Activated CD4-positive, alpha-beta T cell treated with anti-CD3 and anti-CD28 coated beads, Interleukin-2, amount 50 U/mL, for 24 hours (primary cell): ENCODE measurements at places on chromosomes 6 and 20.

DNA sequence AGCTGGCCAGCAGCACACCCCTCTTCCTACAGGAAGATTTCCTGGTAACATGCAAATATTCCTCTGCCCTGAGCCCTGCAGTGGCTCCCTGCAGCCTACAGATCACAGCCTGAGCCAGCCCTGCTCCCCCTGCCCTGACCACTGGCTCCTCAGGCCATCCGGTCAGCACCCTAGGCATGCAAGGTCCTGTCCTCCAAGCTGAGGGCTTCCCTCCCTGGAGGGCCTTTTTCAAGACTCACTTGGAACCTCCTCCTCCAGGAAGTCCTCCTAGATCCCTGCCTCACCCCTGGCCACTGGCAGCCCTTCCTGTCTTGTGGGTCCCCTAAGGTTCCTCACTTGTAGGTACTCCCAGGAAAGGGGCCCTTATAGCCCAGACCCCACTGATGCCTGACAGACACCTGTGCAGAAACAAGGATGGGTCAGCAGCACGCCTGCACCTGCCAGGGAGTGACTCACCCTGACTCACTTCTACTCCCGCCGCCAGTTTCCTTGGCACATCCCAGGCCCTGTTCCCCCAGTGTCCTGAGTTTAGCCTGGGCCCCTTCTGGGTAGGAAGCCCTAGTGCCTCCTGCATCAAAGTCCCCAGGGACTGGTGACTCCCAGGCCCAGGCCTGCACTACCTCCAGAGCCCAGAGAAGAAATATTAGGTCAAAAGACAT is 3.2 kb downstream of the SLC4A11 start:
- DNase-seq, result no peak

DNA sequence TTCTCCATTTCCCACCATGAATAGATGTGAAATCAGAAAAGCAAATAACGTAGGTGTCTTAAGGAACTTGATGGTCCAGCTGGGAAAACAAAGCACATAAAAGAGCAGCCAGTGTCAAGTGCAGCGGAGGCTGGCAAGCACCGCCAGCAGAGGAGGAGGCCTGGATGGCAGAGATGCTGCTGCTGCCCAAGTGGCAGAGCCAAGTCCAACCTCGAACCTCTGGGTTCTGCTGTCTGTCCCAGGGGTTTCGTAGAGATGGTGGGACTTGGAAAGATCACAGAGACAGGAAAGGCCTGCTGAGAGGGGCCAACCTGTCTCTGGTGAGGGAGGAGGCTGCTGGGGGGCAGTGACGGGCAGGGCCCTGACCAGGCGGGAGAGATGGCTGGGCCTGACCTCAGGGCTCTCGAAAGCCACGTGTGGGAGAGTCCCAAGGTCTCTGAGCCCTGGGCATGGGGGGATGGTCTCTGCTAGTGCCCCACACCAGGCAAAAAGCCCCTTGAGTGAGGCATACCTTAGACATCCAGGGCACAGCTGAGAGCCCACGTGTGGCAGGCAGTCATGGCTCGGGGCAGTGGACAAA is 77.3 kb downstream of the TCP11 start:
- DNase-seq, result no peak

DNA sequence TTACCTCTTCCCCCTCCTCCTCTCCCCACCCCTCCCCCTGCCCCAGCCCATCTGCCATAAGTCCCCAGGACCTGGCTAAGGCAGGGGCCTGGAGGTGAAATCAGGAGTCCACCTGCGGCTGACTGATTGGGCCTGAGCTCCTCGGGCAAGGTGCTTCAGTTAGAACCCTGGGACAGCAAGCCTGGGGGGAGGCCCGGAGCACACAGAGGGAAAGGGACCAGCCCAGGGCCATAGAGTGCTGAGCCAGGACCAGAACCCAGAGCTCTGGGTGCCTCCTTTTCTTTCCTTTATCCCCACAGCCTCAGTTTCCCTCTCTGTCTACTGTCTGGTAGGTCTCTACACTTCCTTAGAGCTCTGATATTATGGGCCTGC is 35.7 kb upstream of the VEGFA start:
- no peak for DNase-seq

- DNase-seq, result no peak
Observed at GRCh38 chr20:3932681-3933080, 43.5 kb downstream of the PANK2 start.

- no peak for DNase-seq
Observed at GRCh38 chr6:123306334-123306733, 310.3 kb downstream of the CLVS2 start.

- no peak for DNase-seq
Observed at GRCh38 chr6:42079941-42080464, 29.7 kb downstream of the TAF8 start.

DNA sequence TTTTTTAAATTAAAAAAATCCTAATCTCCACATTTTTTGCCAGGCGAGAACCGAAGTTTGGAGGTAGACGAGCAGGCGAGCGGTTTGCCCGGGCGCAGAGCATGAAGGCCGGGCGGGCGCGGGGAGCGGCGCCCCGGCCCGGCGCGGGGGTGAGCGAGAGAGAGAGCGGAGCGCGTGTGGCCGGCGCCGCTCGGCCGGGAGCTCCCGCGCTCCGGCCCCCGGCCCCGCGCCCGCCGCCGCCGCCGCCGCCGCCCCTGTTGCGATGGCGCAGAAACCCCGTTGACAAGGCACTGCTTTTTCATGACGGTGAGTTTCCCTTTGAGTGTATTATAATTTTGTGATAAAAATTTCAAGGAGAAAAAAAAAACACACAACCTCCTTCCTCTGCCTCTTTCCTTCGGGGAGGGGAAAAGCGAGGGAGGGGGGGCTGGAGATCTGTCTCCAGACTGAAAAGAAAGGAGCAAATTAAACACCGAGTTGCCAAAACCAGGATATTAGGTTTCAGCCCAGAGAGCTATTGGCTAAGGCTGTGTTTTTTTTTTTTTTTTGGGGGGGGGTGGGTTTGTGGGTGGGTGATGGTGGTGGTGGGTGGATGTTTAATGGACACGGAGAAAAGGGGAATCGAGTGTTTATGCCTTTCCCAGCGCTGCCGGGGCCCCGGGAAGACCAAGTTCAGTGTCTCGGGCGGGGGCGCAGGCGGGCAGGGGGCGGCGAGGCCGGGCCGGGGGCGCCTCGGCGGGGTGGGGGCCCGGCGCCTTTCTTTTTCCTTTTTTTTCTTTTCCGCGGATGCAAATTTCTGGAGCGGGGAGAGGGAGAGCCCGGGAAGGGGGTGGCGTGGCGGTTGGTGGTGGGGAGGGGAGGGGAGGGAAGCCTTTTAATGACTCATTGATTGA is at the start of gene BICRAL:
BICRAL (plus strand) TSS at position 257 of the 893 bp plus-strand sequence. CDS start 39,971 bp downstream, outside the sequence.
- DNase-seq, result peak; percentile 53

GRCh38 chr6:144581812-144582537 is 296.8 kb downstream of the UTRN start:
- DNase-seq, result no peak

GRCh38 chr6:139778106-139778505 is 403.7 kb upstream of the CITED2 start:
- no peak for DNase-seq

DNA sequence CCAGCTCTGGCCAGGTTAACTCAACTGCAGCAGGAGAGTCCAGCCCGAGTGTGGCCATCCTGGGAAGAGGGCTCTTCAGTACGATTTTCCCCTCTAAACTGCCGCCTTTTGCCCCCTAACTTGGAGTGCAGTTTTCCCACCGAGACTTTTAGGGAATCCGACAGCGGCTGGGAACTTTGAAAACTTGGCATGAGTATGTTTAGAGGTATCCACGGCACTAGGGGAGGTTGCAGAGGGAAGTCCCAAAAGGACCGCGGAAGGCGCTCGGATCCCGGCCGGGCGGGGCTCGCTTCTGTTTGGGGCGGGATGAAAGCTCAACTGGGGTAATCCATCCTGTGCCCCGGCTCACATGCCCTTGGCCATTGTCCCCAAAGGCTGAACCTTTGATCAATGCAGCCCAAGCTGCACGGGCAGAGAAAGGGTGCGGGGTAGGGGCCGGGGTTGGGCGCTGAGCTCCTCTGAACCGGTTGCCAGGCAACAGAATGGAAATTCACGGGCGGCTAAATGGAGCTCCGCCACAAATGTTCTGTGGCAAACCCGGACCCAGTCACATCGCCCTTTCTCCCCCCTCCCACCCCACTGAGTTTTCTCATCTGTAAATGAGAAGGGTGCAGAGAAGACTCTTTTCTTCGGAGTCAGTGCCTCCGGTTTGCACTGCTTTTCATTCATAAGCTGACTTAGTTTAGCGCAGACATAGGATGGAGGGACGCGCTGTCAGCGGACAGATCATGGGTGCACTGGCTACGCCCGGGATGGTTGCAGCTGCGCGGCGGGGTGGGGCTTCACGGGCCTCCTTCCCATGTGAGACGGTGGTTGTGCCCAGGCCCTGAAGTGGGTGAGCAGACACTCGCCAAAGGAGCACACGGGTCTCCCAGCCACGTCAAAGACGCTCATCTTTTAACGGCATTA is 2.3 kb downstream of the BMP6 start:
- no peak for DNase-seq

GRCh38 chr6:89667872-89668556 is 29.5 kb upstream of the LYRM2 start:
- no peak for DNase-seq

DNA sequence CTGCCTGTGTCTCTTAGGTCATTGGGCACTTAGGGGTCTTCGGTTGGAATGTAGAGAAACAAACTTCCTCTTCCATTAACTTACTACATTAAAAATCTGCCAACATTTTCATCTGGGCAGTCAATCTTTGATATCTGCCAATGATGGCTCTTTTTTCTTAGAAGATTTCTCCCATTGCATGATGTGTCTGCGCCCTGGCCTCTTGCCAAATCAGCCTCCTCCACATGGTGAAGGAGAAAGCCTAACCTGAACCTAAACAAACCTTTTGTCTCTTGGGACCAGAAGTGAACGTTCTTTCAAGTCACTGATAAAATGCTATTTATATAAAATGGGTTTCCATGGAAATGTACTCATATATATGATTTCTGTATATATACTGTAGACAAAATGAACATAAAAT is 998.9 kb upstream of the GJE1 start:
- no peak for DNase-seq

DNA sequence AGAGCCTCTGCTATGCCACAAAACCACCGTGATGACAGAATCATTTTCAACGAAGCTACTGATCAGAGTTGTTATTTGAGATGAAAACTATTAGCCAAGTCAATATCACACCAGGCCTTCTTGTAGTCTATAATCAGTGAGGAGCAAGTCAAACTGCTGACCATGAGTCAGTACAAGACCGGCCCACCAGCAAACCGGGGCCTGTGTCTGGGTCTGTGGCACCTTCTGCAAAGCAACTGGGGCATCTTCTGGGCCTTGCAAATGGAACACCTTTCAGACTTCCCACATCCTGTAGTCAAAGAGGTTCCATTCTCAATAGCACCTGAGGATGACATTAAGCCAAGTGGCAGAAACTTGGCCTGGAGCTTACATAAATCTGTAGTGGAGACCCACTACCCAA is 38.5 kb downstream of the CPXM1 start:
- DNase-seq, result no peak

DNA sequence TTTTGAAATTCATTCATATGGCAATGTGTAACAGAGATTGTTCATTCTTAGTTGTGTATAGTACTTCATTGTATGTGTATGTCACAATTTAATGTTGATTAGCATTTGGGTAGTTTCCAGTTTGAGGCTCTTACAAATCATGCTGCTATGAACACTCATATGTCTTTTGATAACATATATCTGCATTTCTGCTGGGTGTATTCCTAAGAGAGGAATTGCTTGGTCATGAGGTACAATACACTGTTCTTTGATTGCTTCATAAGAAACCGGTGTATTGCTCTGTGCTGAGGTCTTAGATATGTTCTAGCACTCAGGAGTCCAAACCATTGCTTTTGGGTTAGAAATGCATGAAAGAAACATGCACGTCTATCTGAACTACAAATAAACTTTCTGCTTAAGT is 492.9 kb upstream of the JAG1 start:
- no peak for DNase-seq

- DNase-seq, result no peak
Observed at GRCh38 chr6:125571207-125571755, 178.2 kb upstream of the HEY2 start.

DNA sequence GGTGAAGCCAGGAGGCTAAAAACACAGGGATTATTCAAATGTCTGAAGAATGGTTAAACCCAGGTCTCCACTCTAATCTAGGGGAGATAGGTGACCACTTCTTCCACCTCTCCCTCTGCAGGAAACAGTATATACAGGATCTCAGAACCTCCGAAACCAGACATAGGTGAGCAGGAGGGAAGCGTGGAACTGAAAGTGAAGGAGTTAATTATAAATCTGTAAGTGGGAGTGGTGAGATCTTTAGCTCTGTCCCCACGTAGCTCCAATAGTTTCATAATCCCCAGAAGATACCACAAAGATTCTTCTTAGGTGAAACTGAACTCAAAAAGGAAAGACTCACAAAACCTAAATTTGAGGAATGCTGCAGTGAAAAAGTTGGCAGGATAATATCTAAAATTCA is 76.8 kb downstream of the THEMIS start:
- DNase-seq, result no peak

GRCh38 chr20:11591965-11592364 is 325.7 kb upstream of the BTBD3 start:
- no peak for DNase-seq

GRCh38 chr6:111731456-111732195 is 125.9 kb upstream of the TRAF3IP2 start:
- DNase-seq, result no peak

GRCh38 chr6:108106261-108106660 is 31.7 kb upstream of the OSTM1 start:
- DNase-seq, result no peak

DNA sequence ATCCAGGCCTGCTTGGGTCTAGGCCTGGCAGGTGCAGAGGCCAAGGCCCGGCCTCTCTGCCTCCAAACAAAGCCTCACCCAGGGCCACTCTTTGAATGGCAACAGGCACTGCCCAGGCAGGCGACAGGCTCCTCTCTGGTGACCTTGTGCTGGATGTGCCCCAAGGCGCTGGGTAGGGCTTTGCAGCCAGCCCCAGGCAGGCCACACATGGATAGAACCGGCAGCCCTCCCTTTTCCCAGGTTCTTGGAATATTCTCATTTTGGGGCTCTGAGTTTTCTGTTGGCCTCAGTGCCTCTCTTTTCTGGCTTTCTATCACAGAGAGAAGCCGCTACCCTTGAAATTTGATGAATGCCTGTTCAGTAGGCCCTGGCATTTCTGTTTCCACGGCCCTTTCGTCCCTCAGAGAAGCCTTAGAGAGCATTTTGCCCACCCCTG is 18.9 kb downstream of the PKIG start:
- DNase-seq, result no peak

GRCh38 chr6:38498085-38498484 is 141.6 kb downstream of the BTBD9 start:
- no peak for DNase-seq

- no peak for DNase-seq
Observed at GRCh38 chr6:16168121-16168520, 39.2 kb downstream of the MYLIP start.
